ENCODE measurements at places on chromosomes 1 and 21. TPM values are rescaled to one million over a fixed set of nuclear protein-coding genes. Genes with fewer than 3 reads are reported as not detected.

DNA sequence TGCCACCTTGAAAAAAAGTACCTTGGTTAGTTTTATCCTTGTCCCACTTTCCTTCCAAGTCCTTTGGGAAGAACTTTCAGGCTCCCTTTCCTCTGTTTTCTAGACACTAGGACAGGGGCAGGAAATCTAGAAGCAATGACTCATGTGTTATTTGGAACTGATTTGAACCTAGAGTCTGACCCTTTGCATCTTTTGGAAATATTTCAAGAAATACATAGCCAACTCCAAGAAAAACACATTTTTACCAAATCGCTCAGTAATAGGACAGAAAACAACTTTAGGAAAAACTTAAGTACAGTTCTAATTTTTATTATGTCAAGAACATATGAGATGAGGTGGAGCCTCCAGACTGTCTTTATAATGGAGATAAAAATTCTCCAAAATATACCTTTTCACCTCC lies 292.4 kb downstream of the PTBP2 start:
- DNase-seq: no peak

GRCh38 chr1:184624626-184625025 lies 130.0 kb downstream of the EDEM3 start:
- no peak for DNase-seq

The FAM72D gene
- 0.24 TPM for total RNA-seq

DNA sequence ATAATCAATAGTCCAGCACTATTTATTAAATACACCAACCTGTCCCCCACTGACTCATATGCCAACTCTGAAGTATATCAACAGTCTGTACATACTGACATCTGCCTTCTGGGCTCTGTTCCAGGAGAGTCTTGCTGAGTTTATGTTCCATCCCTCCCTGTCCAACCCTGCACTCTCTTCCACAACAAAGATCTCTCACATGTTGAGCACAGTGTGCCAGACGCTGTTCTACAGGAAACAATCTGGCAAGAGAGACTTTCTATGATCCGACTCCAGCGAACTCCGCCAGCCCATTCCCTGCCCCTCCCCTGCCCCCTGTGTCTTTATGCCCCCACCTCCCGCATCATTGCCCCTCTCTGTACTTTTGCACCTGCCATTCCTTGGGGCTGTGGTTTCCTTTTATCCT lies 3.4 kb downstream of the LACTBL1 start:
- DNase-seq: peak; percentile 81
